ENCODE measurements at places on chromosomes 6 and 20.

DNA sequence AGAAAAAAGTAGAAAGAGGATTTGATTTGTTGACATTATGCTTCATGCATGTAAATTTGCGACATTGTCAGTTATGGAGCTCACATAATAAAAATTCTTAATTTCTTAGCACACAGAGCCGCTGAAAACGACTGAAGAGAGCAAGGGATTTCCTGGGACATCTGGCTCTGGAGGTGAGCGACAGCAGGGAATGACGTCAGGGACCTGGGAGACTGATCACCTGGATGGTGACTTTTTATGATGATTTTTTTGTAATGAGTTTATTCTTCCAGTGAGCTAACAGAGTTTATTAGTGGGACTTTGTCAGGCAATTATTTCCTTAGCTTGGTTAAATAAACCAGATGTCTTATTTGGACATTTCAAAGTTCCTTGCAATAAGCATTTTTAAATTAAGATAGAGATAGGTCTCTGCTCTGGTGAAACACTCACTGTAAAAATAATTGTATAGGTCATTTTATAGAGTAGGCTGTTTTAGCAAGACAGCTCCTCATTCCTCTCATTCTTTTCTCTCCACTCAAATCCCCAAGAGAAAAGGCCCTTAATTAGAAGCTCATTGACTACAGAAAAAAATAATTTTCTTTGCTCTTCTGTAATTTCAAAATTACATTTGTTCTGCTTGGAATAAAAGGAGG is 19.4 kb downstream of the TMEM200A start:
- no peak for DNase-seq

DNA sequence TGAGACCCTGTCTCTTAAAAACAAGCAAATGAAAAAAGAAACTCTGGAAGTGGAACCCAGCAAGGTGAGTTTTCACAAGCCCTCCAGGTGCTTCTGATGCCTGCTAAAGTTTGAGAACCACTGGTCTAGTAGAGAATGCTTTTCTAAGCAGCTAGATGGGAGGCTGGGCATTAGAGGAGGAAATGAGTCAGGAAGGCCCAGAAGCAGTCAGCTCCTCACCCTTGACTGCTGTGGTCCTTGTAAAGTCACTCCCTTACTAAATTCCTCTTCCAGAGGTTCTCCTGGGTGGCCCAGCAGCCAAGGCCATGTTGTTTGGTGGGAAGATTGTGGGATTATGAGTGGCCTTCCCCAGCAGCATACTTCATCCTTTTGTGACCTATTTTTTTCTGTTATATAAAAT is 52.0 kb upstream of the FYN start:
- no peak for DNase-seq

DNA sequence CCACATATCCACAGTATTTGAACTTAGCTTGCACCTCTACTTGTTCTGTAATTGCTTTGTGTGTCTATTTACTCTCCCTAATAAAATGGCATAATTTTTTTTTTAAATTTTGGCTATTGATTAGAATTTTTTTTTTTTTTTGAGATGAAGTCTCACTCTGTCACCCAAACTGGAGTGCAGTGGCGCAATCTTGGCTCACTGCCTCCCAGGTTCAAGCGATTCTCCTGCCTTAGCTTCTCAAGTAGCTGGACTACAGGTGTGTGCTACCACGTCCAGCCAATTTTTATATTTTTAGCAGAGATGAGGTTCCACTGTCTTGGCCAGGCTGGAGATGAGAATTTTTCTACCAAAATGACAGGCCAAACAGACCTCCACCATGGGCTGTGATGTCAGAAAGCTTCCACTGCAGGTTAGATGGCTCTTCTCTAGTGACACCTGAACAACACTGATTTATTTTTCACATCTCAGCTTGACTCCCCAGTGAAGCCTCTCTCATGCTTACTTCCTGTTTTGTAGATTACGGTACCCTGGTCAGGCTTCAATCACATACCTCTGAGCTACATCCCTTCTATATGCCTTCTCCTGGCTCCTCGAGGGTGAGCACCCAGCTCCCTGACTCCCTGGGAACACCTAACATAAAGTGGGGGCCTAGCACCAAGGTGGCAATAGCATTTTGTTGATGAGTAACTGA is 112.8 kb downstream of the ARHGAP18 start:
- DNase-seq = no peak

DNA sequence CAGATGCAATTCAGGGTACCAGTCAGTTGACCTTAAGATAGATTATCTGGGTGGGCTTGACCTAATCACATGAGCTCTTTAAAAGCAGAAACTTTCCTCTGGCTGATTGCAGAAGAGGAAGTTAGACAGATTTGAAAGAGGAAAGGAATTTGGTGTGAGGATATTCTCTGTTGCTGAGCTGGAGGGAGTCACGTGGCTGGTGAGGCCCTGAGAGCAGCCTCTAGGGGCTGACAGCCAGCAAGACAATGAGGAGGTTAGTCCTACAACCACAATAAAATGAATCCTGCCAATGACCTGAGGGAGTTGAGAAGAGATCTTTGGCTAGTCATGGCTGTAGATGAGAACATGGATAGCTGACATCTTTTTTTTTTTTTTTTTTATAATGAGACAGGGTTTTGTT is 87.0 kb upstream of the B3GAT2 start:
- DNase-seq = no peak

DNA sequence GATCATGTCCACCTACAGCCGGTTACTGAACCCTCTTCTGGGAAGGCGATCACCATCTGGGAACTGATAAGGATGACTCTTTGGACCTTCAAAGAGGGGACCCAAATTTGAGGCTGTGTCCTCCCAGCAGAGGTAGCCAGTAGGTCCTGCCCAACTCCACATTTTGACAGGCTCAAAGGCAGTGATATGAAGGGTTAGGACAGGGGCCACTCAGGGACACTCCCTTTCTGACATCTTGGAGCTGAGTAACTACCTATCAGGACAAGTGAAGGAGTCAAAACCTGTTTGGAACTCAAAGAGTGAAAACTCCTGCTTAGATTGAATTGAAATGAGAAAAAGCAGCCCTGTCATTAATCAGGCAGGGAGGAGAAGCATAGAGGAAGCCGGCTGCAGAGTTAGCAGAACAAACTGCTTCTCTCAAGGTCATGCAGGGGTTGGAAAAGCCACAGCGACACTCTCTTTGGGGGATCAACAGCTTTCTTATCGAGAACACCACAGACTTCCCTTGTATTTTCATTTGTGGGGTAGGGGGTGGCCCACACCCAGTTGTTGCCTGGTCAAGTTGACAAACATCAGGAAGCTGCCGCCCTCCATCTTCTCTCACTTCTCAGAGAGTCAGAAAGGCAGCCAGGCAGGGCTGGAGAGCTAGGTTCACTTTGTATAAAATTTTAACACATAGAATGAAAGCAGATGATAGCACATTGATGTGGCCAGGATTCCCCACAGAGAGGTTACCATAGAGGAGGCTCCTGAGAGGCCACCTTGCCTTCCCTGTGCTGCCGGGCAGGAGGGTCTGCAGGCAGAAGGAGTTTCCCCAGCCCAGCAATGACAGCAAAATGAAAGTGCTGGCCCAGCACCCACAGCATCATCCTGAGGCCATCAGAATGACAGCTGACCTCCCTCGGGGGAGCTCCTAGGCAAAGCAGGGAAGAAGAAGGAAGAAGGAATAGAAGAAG is 47.6 kb downstream of the AGPAT4 start:
- DNase-seq = no peak

- no peak for DNase-seq
Observed at GRCh38 chr6:140970485-140970884, 1162.2 kb upstream of the GJE1 start.

DNA sequence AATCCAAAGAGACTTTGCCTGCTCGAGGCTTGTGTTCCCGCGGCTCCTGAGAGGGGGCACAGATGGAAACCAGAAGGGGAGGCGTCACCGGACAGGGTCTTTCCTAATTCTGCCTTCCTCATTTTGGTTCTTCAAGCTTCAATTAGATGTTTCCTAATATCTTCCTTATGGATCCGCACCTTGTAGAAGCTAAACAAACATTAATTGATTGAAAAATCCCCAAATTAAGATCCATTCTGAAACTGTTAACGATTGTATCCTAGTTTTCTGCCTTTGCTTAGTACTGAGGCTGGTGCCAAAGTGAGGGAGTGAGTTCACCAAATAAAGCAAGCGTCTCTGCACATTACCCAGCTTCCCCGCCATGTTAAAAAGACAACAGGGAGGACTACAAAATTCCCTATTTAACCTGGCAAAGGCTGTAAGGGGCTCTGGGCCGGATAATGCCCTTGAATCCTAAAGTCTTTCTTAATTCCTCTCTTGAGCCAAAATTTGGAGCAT is 123.2 kb downstream of the GPX5 start:
- no peak for DNase-seq

GRCh38 chr6:25835442-25836283 is 3.8 kb upstream of the SLC17A1 start:
- no peak for DNase-seq

DNA sequence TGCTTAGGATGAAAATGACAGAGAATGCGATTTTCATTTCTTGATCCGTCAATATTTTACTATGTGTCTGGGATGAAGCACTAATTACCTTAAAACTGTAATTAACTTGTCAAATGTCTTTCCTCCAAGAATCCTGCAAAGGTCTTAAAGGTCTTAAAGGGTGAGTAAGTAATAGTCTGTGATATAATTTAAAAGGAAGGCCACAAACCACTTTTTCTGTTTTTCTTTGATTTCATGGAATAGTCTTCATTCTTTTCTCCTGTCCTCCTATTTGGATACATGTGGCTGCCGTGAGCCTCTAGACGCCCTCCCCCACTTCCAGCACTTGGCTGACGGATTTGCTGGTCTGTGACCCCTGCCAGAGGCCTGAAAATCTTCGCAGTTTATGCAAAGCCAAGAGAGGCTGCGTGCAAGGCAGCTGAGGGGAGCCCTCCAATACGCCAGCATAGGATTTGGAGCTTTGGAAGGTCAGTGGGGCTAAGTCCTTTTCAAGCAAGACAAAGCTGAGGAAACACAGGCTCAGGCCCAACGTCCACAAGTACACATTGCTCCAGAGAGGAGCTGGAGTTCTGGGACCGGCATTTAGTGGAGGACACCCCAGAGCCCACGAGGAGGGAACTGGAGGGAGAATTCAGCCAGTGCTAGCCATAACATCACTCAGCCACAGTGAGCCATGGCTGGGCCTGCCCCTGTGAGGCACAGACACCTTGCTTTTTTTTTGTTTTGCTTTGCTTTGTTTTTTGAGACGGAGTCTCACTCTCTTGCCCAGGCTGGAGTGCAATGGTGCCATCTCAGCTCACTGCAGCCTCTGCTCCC is 382.6 kb downstream of the SMOC2 start:
- no peak for DNase-seq

DNA sequence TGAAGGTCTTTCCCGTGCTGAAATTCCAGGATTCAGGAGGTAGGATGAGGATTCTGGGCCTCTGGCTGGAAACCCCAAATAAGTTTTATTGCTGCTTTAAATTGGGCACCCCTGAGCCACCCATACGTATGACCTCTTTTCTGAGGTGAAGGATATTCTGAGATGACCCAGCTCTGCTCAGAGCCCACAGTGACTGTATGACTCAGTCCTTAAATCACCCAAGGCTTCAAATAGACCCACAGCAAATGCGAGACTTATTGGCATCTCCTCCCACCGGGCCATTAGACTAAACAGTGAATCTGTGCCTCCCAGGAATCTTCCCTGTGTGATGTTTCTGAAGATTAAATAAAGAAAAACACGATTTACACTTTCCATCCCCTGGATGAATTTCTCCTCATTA is 9.5 kb downstream of the SIRPG start:
- DNase-seq = no peak

DNA sequence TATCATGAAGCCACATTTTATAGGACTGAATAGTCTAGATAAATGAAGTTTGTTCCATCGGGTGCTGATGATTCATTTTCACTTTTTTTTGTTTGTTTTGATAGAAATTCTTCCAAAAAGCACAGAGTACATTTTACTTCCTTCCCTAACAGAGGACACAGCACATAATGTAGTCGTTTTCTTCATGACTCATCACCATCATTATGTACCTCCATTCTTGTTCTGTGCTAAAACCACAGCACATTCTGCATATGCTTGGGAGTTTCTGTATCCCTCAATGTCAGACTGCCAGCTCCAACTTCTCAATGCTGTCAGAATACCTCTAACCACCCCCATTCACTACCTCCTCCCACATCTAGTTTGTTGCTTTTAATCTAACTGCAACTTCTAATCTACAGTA is 1004.9 kb upstream of the ADGRB3 start:
- no peak for DNase-seq

- DNase-seq = no peak
Observed at GRCh38 chr6:92495242-92495641, 924.1 kb downstream of the EPHA7 start.

GRCh38 chr20:56391596-56392131 is 351 bp downstream of the AURKA start:
- no peak for DNase-seq

GRCh38 chr6:130838250-130838860 is 11.1 kb downstream of the SMLR1 start:
- DNase-seq = no peak

DNA sequence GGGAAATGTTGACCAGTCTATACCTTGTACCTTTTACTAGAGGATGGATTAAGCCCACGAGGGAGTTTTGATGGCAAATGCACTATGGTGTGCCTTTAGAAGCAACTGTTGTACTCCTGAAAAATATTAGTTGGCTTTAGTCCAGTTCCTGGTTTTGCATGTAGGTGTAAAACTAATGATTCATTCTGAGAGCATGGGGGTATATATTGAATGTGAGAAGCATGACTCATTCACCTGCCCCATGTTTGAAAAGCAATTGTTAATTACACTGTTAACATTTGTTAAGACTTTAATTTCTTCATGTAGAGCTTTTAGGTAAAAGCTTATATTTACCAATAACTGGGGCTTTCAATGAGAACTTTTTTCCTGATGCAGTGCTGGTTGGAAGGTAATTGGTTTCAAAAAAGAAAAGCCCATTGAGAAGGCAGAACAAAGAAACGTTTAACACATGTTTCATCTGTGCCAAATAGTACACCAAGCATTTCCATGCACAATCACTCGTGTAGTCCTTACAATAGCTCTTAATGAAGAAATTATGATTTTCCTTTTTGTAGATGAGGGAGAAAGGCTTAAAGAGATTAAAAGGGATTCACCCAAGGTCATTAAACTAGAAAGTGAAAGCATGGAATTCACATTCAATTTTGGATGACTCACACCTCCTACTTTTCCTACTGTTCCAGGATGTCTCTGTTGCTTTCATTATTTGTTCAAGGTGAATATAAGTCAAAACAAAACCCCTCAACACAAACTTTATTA is 134.1 kb downstream of the CCDC170 start:
- DNase-seq = no peak

GRCh38 chr20:597560-597959 is 12.5 kb downstream of the TCF15 start:
- no peak for DNase-seq

DNA sequence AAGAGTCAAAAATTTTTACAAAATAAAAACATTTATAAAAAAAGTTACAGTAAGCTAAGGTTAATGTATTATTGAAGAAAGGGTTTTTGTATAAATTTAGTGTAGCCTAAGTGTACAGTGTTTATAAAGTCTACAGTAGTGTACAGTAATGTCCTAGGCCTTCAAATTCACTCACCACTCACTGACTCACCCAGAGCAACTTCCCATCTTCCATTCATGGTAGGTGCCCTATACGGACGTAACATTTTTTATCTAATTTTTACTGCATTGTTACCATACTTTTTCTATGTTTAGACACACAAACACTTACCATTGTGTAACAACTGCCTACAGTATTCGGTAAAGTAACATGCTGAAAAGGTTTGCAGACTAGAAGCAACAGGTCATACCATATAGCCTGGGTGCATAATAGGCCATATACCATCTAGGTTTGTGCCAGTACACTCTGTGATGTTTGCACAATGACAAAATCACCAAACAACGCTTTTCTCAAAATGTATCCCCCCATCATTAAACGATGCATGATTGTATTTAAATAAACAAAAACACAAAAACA is 6.0 kb downstream of the MTFR2 start:
- DNase-seq = no peak

GRCh38 chr6:44627883-44628271 is 240.4 kb downstream of the CDC5L start:
- no peak for DNase-seq
